ENCODE measurements at places on chromosomes 2 and 18. TPM values are rescaled to one million over a fixed set of nuclear protein-coding genes. Genes with fewer than 3 reads are reported as not detected.

GRCh38 chr2:165863810-165864261 is 69.8 kb upstream of the GALNT3 start:
- DNase-seq: no peak

- no peak for DNase-seq
These were observed 97.6 kb upstream of the RAB6C start for GRCh38 chr2:129881786-129882396.

GRCh38 chr2:71048096-71048495 is 20.4 kb upstream of the NAGK start:
- DNase-seq: no peak

DNA sequence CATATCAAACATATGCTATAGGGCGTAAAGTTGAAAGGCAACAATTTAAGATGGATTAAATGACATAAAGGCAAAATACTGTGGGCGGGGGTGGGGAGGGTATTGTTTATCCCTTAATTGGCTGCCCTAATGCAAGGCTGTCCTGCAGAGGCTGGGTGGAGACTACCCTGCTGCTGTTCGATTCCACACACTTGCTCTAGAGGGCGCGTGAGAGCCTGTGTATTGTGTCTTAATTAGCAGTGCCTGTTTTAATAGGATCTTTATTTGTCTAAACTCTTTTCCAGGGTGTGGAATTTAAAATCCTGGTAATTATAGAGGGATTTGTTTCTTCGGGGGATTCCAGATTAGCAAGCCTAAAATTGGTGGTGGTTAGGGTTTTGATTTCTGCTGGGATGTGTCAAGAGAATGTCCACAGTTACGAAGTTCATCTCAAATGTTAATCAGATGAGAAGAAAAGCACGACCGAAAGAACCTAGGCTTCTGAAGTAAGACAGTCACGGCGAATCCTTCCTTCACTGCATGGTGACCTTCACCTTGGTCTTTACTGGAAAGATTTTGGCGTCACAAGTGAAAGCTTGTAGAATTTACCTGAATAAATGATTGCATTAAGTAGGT is 103.5 kb upstream of the MAP3K20 start:
- no peak for DNase-seq

- DNase-seq: peak; percentile 61
These were observed 37.1 kb downstream of the SULT1C2 start for GRCh38 chr2:108325756-108326155.

The ACMSD gene
- total RNA-seq: 3.3 TPM

The ZNF892 gene
- total RNA-seq: 16.7 TPM

The FAM168B gene
- total RNA-seq: 116 TPM
